Activated CD4-positive, alpha-beta T cell treated with anti-CD3 and anti-CD28 coated beads for 48 hours (primary cell): ENCODE measurements at places on chromosomes 12 and 14.

DNA sequence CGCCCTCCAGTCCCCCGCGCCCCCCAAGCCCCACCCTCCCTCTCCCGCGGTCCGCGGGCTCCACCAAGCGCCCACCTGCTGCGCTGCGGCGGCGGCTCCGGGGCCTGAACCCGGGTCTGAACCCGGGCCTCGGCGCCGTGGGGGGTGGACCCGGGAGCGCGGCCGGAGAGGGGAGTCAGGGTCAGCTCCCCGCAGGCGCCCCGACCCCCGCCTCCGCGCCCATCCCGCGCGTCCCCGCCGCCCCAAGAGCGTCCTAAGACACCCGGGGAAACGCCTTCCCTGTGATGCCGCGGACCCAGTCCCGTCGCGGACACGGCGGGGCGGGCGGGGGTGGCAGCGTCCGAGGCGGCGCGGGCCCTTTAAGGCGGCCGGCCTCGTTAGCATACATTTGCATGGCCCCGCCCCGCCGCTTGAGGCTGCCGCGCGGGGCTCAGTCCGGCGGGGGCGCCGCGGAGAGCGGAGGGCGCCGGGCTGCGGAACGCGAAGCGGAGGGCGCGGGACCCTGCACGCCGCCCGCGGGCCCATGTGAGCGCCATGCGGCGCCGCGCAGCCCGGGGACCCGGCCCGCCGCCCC is at the start of gene MMP17:
Gene MMP17, plus strand, starts transcription at position 433 of the 574 bp plus-strand sequence. Its CDS starts 102 bp downstream, at position 535.
- peak; percentile 49 for DNase-seq

- DNase-seq, result no peak
Observed at GRCh38 chr14:105410642-105411016, 9.0 kb upstream of the MTA1 start.

- no peak for DNase-seq
Observed at GRCh38 chr12:82054566-82054965, 295.4 kb upstream of the PPFIA2 start.

GRCh38 chr12:12466157-12466556 is 96.5 kb downstream of the DUSP16 start:
- peak; percentile 54 for DNase-seq

GRCh38 chr12:68601767-68602166 is 8.9 kb upstream of the RAP1B start:
- no peak for DNase-seq

DNA sequence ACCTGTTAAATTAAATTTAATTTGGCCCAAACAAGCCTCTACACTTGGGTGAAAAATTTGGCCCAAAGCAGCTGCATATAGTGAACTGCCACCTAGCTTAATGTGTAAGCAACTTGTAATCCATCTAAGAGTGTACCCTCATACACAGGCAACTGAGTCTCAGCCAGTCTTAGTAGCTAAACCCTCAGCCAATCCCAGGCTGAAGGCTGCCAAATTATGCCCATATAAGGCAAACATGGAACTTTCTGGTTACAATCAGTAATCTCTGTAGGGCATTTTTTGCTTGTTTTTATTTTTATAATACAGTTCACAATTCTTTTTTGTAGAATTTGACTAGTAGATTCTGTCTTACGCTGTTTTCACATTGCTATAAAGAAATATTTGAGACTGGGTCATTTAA is 958.7 kb downstream of the FSCB start:
- DNase-seq, result no peak

GRCh38 chr14:46051796-46052195 is 599.8 kb downstream of the RPL10L start:
- no peak for DNase-seq

- DNase-seq, result no peak
Observed at GRCh38 chr12:80720516-80720915, 3.8 kb downstream of the MYF5 start.

- no peak for DNase-seq
Observed at GRCh38 chr12:32423559-32423958, 24.2 kb downstream of the FGD4 start.

- no peak for DNase-seq
Observed at GRCh38 chr12:13777374-13777773, 204.0 kb downstream of the GRIN2B start.

- DNase-seq, result peak; percentile 67
Observed at GRCh38 chr12:53078425-53079225, 565 bp downstream of the SPRYD3 start.

GRCh38 chr14:104135904-104136471 is 2.4 kb upstream of the KIF26A start:
- peak; percentile 21 for DNase-seq

- DNase-seq, result no peak
Observed at GRCh38 chr14:80536456-80536855, 325.2 kb upstream of the DIO2 start.

DNA sequence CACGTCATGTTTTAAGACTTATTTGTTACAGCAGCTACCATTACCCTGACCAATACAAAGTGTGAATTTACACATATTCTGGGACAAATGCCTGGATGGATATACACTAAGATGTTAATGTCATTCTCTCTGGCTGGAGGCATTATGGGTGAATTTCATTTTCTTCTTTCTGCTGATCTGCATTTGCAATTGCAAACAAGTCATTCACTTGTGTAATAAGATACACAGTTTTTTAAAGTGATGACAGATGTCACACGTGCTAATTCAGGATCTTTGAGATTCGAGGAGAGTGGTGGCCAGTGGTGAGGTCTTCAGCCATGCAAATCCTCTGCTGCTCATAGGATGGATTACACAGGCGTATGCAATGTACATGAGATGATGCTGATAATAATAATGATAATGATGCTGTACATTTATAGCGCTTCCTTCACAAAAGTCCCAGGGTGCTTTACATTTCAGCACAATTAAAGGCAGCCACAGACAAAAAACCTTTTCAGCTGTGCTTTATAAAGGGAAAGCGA is 155.9 kb upstream of the NOS1 start:
- no peak for DNase-seq

DNA sequence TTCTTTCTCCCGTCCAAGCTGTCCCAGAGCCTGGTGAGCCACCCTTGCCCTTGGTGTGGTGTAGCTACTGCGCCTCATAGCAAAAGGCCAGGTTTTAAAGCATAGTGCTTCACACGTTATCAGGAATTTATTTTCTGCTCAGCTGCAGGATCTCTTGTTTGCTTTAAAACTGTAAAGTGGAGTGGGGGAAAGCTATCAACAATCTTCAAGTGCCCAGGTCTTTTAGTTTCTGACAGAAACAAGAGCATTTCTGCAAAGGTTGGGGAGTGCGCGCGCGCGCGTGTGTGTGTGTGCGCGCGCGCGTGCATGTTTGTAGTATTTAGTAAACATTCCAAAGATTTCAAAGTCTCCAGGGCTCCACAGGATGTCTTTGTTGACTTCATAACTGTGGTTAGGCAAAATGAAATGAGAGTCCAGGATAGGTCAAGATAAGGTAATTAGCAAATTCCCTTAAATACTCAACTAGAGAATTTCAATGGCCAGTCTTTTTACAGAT is 45.5 kb downstream of the EML1 start:
- no peak for DNase-seq

DNA sequence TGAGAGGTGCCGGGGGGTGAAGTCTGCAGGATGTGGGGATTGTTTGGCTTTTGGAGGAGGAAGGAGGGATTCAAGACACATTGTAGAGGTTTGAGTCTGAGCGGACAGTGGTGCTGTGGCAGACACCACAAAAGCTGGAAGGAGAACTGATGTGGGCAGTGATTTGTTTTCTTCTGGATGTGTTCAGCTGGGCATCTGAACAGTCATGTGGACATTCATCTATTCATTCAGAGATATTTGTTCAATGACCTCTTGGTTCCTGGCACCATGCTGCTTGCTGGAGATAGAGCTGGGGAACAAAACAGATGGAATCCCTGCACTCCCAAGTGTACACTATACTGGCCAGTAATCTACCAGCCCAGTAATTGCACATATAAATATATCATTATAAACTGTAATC is 64.0 kb downstream of the PTPN11 start:
- no peak for DNase-seq

- no peak for DNase-seq
Observed at GRCh38 chr12:128114485-128114884, 152.5 kb upstream of the TMEM132C start.

DNA sequence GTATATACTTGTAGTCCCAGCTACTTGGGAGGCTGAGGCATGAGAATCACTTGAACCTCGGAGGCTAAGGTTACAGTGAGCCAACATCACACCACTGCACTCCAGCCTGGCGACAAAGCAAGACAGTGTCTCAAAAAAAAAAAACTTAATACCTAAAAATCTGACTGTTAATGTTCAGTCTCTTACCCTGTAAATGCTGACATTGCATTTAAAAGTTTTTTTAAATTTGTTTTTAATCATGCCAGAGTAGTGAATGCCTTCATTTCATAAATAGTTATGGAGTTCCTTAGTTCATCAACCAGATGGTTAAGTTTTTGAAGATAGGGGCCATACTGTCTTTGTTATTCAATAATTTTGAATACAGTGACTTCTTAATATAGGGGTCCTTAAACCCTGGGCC is 21.2 kb downstream of the CAND1 start:
- DNase-seq, result no peak

DNA sequence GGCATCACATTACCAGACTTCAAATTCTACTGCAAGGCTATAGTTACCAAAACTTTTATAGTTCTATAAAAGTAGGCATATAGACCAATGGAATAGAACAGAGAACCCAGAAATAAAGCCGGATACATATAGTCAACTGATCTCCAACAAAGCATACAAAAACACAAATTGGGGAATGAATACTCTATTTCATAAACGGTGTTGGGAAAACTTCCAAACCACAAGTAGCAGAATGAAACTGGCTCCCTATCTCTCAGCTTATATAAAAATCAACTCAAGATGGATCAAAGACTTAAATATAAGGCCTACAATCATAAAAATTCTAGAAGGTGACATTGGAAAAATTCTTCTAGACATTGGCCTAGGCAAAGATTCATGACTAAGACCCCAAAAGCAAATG is 187.9 kb upstream of the PLXNC1 start:
- no peak for DNase-seq

GRCh38 chr12:96438330-96438729 is 38.1 kb upstream of the CDK17 start:
- DNase-seq, result no peak

- no peak for DNase-seq
Observed at GRCh38 chr12:70830221-70831061, 90.1 kb downstream of the PTPRR start.

DNA sequence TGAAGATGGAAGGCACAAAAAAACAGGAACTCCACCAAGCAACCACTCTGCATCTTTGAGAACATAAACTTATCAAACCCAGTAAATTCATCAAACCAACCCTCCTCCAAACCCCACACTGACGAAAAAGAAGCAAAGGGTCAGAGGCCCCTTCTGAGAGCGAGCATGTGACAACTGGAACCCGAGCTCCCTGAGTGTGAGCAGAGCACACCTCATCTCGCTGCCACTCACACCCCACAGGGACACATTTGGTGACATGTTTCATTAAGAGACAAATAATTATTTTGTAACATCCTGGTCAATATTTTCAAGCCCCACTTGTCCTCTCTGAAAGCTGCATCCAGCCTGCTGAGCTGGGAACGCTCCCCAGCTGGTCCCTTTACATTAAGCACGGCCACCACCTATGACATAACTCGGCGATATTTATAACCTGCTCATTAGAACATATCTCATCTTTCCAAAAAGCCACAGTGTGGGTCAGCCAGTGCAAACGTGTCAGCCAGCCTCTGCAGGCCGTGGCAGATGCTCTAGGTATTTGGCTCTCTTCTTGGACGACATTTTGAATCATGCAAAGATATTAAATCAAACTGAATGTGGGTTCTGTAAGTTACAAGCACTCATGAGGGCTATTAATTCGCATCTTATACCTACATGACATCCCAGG is 120.1 kb downstream of the TTC7B start:
- DNase-seq, result no peak

DNA sequence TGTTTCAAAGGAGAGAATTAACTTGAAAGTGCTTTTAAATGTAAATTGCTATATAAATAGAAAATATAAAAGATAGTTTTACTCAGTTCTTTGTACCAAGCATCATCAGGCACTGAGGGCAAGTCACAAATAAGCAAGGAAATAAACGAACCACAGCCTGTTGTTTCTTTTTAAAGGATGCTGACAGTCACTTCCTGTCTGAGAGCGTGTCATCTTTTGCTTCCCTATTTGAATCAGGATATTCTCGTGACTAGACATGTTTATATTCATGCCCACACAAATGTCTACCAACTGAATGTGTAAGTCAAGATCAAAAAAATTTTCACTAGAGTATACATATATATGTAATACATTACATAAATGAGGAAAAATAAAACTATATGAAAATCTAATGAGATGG is 31.4 kb upstream of the SLC2A13 start:
- no peak for DNase-seq

GRCh38 chr12:11638315-11638916 is 11.1 kb upstream of the ETV6 start:
- DNase-seq, result no peak

DNA sequence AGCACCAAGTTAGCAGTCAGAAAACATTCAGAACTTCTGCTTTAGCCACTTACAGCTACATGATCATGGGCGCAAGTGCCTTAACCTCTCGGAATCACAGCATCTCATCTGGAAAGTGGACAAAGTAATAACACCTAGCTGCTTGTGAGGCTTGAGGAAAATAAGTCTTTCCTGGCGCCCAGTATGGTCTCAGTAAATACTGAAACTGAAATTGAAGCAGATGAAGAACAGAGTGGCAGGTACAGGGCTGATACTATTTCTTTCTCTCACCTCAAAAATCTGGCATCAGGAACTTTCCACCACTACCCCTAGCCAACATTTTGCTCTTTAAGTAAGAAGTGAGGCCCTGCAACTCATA is 129.7 kb upstream of the FUT8 start:
- DNase-seq, result no peak

GRCh38 chr12:96427269-96427729 is 27.1 kb upstream of the CDK17 start:
- DNase-seq, result peak; percentile 62
